Stimulated activated CD4-positive, alpha-beta T cell treated with anti-CD3 and anti-CD28 coated beads, Interleukin-15, amount 100 ng/mL, for 1 hour (primary cell): ENCODE measurements at places on chromosomes 16 and 17.
A peak's percentile ranks its signal among the peaks of the same experiment; 100 is the strongest.

- DNase-seq, result peak; percentile 63
These were observed 2.9 kb downstream of the C17orf58 start for GRCh38 chr17:67993153-67993997.

DNA sequence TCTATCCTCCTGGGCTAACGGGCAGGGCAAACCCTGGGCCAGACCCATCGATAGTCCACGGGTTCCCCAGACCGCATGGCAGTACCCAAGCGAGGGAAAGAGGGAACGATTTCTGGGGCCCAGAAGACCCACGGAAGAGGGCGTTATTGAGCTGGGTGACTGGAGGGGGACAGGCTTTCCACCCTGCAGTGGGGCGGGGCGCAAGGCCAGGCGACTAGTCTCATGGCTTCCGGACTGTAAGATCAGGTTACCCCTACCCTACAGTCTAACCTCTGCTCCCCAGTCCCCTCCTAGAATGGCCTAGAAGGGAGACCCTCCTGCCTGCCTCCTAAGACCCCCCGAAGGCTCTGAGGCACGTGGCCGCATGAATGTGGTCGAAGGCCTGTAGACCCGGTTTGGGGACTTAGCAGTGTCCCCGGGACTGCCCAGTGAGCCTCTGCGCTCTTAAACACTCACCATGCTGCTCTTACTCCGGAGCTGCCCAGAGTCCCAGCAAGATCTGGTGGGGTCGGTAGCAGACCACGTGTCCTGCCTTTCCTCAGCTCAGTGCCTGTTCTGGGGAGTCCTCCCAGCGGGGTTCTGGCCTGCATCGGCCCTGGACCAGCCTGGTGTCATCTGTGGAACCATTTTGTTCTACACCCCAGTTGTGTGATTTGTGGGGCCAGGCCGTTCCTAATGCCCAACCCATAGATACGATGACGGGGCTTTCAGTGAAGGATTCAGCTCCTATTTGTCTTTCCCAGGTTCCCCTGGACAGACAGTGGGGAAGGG lies 13.2 kb upstream of the AURKB start:
- DNase-seq, result no peak

GRCh38 chr17:48997103-48997826 lies at the start of gene IGF2BP1:
Gene IGF2BP1 (plus strand): TSS chr17:48997385. CDS start chr17:48997746, 361 bp downstream.
- peak; percentile 18 for DNase-seq

DNA sequence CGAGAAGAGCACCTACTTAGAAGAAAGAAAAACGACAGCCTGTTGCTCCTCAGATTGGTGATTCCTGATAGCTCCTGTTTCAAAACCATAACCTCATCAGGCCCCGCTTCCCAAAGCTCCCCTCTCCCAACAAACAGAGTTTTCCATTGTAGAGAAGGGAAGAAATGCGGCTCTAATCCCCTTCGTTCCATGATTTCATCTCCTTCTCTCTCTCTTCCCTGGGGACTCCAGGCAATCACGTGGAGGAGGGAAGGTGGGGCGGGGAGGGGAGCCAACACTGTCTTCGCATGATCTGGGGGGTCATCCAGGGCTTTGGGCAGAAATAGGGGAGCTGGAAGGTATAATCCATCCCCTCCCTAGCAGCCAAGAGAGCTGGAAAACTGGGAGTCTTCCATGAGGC lies 43.4 kb downstream of the MEOX1 start:
- DNase-seq, result no peak

- DNase-seq, result no peak
These were observed 23.4 kb upstream of the PHKG2 start for GRCh38 chr16:30724641-30725417.

DNA sequence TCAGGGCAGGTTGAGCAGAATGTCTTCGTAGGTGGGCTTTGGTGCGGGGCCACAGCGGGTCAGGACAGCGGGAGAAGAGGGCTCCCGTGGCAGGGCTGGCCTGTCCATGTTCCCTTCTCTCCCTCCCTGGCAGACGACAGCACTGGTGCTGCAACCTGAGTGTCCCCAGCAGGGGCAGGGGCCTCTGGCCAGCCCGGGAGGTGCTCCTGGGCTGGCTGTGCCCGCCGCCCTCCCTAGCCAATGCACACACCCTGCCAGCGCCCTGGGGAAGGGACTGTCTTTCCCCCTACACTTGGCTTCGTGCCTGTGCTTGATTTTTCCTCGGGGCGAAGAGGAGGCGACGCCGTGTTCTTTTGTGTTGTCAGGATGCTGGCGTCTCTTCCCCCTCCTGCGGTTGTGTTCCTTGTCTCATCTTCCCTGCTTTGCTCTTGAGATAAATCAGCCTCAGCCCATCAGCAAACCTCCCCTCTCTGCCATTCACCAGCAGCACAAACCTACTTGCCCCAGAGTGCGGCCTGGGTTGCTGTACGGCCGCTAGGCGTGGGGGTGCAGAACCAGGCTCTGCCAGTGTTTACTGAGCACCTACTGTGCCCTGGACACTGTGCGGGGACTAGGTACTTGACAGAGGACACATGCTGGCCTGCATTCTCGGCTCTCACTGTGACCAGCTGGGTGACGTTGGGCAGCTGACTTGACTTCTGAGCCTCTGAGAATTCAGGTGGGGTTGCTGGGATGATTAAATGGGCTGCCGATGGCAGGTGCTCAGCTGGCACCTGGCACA lies 237.3 kb upstream of the CIBAR2 start:
- no peak for DNase-seq

DNA sequence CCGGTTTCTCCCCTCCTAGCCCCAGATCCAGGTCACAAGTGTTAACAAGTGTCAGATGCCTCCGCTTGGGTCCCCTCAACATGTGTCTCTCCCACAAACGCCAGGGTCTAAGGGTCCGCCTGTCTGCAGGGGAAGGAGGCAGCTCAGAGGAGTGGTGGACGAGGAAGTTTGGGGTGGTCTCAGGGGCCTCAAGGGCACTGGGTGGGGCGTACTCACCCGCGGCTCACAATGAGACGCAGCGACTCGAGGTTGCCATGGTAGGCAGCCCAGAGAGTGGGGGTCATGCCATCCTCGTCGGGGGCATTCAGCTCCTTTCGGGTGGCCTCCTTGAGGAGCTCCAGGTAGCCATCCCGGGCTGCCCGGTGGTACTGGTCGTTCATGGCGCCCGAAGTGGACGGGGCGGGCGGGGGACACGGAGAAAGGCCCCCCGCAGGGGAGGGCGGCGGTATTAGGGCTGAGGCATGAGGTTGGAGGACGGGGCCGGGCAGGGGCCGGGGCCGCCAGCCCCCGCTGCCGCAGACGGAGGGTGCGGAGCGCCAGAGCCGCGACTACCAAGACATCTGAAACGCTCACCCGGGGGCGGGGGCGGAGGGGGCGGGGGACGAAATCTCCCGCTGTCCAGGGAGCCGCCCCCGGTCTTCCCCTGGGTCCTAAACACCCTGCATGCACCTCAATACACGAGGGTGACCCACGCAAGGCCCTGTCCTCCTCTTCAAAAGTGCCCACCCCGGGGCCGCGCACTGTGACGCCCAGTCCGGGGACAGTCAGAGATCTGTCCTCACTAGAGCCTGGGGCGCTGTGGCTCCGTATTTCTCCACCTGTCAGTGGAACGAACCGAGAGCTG lies at the start of gene USH1G:
TSS of gene USH1G (minus strand) at position 562 of the 844 bp plus-strand sequence. CDS start at position 380, 182 bp downstream.
- DNase-seq, result no peak

- DNase-seq, result no peak
These were observed at the start of gene SCIMP for GRCh38 chr17:5234645-5235576. Gene SCIMP (minus strand): TSS chr17:5234860. CDS start chr17:5234755, 105 bp downstream.

GRCh38 chr17:15238676-15239422 lies 26.3 kb downstream of the PMP22 start:
- no peak for DNase-seq

DNA sequence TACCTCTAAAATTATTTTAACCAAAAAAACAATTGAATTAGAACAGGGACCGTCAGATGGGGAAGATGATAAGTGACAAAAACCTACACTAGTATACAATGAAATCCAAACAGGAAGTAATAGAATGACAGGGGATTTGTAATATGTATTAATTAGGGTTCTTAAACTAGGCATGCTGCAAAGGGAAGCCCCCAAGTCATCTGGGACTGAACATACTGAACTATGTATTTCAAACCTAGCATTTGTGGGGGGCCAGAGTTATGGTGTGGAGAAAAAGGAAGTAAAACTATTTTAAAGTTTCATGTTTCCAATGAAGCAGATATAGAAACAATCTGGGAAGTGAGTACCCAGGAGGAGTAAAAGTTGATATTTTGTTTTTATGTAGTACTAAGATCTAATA lies 133.2 kb upstream of the HS3ST3A1 start:
- DNase-seq, result no peak

- no peak for DNase-seq
These were observed 55.8 kb downstream of the KSR1 start for GRCh38 chr17:27512031-27512430.

DNA sequence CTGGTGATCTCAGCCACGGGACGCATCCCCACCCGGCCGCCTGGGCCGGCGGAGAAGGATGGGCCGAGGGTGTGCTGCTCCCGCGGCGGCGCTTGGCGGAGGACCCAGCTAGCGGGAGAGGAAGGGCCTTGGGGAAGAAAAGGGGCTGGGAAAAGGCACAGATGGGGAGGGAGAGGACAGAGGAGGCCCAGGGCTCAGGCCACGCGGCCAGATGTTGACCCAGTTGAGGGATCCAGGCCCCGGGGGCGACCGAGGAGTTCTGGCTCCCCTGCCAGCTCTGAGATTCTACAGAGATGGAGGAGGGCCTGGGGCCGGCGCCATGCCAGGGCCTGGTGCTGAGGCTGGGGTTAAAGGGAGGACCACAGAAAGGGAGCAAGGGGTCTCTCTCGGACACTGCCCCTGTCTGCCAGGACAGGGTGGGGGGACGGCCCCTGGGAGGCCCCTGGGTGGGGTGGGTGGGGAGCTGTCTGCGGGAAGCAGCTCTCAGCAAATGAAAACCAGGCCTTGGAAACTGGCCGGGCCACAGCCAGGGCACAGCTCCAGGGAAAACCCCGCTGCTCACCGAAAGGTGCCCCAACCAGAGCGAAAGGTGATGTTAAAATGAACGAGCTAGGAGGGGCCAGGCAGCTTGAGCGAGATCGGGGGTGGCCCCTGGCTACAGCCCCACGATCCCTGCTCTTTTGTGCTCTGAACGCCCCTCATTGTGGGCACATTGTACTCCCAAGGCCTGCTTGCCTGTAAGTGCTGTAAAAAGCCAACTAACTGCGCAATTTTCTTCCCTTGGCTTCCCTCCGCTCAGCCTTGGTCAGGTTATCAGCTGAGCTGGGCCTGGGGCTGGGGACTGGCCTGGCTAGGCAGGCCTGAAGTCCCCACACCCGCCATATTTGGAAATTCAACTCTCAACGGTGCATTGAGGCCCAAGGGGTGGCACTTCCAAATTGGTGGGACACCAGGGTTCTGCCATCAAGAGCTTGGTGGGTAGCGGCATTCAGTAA lies 191.4 kb downstream of the ZNF423 start:
- no peak for DNase-seq

GRCh38 chr17:75398279-75398678 lies 7.2 kb downstream of the GRB2 start:
- no peak for DNase-seq

- DNase-seq, result no peak
These were observed 3.4 kb upstream of the ENGASE start for GRCh38 chr17:79071161-79071740.

DNA sequence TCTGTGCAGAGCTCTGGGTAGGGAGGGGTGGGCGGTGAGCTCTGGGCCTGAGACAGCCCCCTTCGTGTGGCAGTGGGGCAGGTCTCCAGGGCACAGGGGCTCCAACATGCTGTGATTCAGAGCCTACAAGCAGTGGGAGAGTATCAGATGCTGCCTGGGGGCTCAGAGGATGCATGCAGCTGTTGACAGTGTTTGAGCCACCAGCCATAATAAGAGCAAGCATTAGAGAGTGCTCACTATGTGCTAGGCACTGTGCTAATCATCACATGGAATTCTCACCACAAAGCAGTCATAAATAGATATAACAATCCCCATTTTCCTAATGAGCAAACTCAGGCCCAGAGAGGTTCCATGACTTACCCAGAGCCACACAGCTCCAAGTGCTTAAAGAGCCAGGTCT lies 8.1 kb downstream of the PDK2 start:
- no peak for DNase-seq

GRCh38 chr17:83145831-83146230 lies 66.4 kb downstream of the METRNL start:
- DNase-seq, result no peak

DNA sequence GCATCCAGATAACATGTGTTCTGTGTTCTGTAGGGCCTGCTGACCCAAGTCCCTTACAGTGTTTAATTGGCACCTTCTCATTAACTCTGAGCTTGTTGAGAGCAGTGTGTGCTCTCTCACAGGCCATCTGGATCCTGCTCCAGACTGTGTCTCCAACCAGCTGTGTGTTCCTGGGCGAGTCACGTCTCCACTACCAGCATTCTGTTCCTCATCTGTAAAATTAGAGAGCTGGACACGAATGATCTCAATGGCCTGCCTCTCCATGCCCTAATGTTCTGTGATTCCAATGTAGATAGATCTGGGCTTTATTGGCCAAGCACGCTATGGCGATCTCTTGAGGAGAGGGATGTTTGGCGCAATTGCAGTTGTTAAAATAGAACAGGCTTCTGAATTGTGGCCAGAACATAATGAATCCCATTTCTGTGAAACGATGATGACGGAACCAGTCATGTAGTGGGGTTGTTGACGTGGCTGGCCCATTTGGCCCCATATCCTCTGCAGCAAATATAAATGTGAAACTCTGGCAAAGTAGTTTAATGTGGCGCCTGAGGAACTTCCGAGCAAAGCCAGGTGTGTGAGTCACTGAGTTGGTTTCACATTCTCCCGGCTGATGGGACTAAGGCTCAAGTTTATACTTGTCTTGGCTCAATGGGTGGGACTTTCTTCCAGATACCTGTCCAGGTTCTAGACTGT lies 22.2 kb downstream of the TBX4 start:
- DNase-seq, result no peak

DNA sequence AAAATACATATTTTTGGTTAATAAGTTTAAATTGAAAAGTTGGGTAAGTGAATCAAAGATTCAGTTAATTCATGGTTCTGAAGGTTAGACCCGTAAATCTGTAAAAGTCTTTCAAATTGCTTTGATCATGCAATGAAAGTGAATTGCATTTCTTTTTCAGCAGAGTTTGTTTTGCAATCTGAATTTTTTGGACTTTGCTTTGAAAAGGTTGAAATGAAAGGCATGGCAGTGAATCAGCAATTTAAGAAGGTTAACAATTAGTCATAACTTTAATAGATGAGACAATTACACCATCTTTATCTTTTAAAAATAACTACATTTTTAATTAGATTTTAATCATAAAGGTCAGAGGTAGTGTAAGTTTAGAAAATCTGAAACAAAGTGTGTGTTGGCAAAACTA lies 310.9 kb upstream of the KCNJ16 start:
- no peak for DNase-seq
